COLO829 (cell line): ENCODE measurements at places on chromosomes 4 and X.

GRCh38 chr4:1521821-1522361, 115.6 kb upstream of the NKX1-1 start:
- DNase-seq = no peak

DNA sequence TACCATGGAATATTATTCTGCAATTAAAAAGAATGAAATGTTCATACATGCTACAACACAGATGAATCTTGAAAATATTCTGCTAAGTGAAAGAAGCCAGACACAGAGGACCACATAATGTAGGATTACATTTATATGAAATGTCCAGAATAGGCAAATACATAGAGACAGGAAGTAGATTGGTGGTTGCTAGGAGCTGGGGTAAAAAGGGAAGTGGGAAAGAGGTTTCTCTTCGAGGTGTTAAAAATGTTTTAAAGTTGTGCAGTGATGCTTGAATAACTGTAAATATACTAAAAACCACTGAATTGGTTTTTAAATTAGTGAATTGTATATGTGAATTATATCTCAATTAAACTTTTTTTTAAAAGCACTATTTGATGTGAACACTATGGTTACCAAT, 3.6 kb upstream of the NXT2 start:
- DNase-seq = no peak

GRCh38 chrX:49840679-49841078, 11.6 kb downstream of the PAGE4 start:
- peak; percentile 42 for DNase-seq

DNA sequence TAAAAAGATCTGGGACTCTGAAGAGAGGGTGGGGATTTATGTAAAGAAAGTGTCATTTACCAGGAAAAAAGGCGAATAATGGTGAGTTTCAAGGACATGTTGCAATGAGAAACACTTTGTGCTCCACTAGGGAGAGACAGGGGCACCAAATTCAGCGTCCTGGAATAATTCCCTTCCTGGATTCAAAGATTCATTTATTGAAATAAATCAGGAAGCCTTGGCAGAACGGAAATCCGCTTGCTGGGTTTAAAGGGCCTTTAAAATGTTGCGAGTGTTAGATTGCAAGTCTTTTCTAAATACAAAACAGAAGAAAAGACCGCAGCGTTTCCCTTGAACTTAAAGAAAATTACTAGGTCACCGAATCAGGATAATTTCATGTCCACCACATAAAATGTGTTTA, 3.8 kb upstream of the ZIC3 start:
- DNase-seq = no peak

DNA sequence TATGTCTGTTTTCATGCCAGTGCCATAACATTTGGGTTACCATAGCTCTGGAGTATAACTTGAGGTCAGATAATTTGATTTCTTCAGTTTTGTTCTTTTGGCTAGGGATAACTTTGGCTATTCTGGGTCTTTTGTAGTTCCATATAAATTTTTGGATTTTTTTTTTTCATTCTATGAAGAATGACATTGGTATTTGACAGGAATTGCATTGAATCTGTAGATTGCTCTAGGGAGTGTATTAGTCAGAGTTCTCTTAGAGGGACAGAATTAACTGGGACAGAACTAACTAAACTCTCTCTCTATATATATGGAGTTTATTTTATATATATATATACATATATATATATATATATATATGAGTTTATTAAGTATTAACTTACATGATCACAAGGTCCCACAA, 32.2 kb upstream of the SLIT2 start:
- DNase-seq = no peak

GRCh38 chr4:156193800-156194199, 240.1 kb upstream of the CTSO start:
- DNase-seq = no peak

DNA sequence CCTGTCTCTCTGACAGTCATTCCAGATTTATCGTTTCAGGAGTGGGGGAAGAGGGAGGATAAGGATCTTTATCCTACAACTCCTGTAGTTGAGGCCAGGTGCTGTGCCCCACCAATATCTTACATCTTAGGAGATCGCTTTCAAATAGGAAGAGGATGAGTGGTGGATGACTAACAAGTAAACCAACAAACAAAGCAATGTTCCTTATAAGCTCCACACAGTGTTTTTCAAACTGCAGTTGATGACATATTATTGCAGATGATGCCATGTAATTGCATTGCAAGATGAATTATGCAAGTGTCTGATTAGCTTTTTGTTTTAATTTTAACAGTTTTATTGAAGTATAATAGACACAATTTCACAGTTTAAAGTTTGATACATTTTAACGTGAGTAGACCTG, 35.8 kb upstream of the TMEM164 start:
- DNase-seq = no peak

GRCh38 chr4:16952462-16952871, 54.0 kb upstream of the LDB2 start:
- no peak for DNase-seq

GRCh38 chr4:174120446-174121295, 162.8 kb downstream of the FBXO8 start:
- peak; percentile 55 for DNase-seq

GRCh38 chr4:124105212-124105611, 607.3 kb downstream of the ANKRD50 start:
- no peak for DNase-seq

GRCh38 chr4:51930557-51930956, 87.6 kb downstream of the DCUN1D4 start:
- no peak for DNase-seq

GRCh38 chr4:146165221-146165620, 10.3 kb upstream of the LSM6 start:
- DNase-seq = no peak

DNA sequence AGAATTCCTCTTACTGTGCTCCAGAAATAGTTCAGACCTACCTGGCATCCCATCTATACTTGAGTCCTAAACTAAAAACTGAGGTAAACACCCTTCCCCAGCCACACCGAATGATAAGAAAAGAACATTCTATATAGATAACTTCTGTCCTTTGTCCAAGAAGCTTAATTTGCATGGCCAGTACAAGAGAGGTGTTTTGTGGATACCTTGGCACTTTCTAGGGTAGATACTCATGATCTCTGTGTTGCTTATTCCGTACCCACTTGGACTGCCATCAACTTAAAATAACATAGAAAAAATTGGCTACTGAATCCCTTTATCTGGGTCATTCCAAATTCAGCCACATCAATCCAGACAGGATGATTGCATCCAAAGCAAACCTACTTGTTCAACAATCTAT, 1050.4 kb downstream of the STIM2 start:
- no peak for DNase-seq

- DNase-seq = no peak
Observed at GRCh38 chr4:6333301-6334202, 63.9 kb downstream of the WFS1 start.

DNA sequence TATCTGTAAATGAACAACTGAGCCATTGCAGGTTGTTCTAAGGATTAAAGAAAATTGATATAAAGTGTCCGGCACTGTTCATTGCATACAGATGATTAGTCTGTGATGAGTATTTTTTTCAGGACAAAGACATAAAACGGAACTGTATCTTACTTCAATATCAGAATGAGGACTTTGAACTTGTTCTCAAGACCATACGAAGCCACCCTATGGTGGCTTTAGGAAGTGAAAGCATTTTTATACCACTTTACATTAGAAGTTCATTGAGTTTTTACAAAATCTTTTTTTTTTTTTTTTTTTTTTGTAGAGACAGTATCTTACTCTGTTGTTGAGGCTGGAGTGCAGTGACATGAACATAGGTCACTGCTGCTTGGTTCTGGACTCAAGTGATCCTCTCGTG, 45.2 kb upstream of the TRIM2 start:
- no peak for DNase-seq

- DNase-seq = no peak
Observed at GRCh38 chrX:63735882-63736281, 49.1 kb downstream of the ARHGEF9 start.

GRCh38 chr4:102625232-102625930, 124.2 kb downstream of the NFKB1 start:
- peak; percentile 76 for DNase-seq

DNA sequence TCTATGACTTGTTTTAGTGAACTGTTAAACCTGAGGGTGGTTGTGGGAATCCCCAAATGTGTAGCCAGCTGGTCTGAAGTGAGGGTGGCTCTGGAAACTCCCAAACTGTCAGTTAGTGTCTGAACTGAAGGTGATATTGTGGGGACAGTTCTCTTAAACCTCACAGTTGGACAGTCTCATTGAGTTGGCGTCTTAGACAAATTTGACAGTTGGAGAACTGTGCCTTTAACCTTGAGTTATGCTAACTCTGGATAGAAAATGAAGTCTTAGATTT, 20.7 kb upstream of the CTSO start:
- DNase-seq = no peak

GRCh38 chr4:113815826-113816225, 54.3 kb upstream of the CAMK2D start:
- no peak for DNase-seq

DNA sequence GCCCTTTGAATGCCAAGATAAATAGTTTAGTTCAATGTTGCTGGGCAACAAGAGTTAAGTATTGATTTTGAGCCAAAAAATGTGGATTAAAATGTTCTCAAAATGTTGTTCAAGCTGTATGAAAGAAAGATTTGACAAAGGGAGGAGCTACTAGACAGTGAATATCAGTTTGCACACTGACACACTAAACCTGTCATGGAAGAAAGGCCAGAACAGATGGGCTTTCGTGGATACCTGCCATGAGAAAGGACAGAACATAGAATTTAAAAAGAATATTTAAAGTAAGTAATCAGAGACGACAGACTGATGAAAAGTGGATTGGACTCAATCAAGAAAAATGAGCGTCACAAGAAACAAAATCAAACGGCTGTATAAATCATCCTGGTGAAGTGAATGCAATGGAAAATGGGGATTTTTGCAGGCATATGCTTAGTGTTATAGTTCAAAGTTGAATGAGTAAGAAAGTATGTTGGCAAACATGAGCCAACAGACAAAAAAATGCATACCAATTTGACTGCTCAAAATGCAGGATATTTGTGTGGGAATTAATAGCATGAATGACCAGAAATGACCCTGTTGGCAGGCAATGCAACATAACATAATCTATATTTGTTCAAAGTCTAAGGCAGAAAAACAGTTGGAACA, 7.4 kb downstream of the PCDH18 start:
- no peak for DNase-seq

DNA sequence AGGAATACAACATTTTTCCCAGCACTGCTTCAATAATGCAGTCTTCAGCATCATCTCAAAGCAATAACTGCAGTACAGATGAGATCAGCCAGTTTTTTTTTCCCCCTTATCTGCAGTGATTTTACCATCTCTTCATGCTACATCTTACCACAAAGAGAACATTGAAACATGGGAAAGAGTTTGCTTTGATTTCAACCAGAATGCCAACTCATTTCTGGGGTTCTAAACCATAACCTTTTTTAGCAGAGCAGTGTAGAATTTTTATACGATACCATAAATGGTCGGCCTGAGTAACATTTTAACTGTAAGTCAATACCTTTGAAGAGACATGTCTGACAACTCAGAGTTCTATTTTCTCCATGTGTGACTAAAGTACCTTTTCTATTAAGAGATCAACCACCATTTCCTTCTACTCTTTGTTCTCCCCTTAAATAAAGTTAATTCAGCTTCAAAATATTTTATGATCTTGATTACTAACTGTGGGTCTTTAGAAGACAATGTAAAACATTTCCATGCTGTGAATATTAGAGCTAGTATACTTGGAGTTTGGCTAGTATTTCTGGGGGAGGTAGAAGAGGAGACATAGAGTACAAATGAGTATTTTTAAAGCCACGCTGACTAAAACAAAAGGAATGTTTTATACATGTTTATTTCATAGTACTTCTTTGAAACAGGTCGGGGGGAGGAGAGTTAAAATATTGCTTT, 69.1 kb downstream of the TET2 start:
- peak; percentile 34 for DNase-seq

- DNase-seq = peak; percentile 66
Observed at GRCh38 chr4:113539408-113539807, 222.1 kb downstream of the CAMK2D start.

- DNase-seq = no peak
Observed at GRCh38 chr4:125091-125771, 930 bp downstream of the ZNF718 start.

DNA sequence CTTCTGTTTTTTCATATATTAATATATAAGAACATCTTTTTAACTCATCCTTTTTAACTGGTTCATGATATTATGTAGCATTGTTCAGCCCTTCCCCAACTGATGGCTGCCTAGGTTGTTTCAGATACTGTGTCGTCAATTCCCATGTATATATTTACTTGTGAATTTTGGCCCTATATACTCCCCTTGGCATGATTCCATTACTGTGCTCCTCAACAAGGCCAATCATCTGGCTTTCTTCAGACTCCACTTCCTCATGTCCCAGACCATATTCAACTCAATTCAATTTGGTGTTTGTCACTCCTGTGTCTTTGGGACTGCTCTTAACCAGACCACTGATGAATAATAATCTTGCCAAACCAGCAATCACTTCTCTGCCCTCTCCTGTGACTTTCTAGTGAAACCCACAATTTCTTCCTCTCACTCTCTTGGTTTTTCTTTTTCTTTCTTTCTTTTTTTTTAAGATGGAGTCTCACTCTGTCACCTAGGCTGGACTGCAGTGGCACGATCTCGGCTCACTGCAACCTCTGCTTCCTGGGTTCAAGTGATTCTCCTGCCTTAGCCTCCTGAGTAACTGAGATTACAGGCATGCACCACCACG, 2.7 kb upstream of the WDR45 start:
- no peak for DNase-seq

GRCh38 chrX:136666088-136666487, 18.1 kb downstream of the CD40LG start:
- DNase-seq = no peak

DNA sequence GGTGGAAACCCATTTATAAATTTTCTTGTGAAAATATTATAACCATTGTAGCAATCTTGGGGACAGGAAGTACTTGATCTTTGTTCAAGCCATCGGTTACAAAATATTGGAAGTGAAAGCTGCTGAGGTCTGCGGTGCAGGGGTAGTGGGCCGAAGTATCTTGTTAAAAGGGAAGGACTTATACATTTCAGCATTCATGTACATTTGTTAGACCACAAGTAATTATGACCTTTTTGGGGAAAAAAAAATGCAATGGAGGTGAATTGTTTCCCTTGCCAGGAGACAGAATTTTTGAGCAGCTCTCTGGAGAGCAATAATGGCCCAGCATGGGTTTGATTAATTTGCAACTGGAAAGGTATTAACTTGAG, 121.3 kb downstream of the EGF start:
- DNase-seq = no peak

DNA sequence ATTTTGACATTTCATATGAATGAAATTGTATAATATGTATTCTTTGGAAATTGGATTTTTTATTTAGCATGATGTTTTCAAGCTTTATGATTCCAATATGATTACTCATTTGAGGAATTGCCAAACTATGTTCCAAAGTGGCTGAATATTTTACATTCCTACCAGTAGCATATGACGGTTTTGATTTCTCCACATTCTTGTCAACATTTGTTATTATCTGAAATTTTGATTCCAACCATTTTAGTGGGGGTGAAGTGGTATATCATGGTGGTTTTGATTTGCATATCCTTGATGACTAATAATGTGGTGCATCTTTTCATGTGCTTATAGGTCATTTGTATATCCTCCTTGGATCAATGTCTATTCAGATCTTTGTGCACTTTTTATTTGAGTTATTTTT, 2.6 kb upstream of the BEX1 start:
- no peak for DNase-seq
